NCI-H69 (cell line): ENCODE measurements at places on chromosomes 13 and 19.
A peak's percentile ranks its signal among the peaks of the same experiment; 100 is the strongest.

- no peak for DNase-seq
Measured at GRCh38 chr13:112066624-112067004, 335 bp upstream of the SOX1 start.

GRCh38 chr13:59409634-59410200, 754.0 kb downstream of the DIAPH3 start:
- DNase-seq = peak; percentile 87

DNA sequence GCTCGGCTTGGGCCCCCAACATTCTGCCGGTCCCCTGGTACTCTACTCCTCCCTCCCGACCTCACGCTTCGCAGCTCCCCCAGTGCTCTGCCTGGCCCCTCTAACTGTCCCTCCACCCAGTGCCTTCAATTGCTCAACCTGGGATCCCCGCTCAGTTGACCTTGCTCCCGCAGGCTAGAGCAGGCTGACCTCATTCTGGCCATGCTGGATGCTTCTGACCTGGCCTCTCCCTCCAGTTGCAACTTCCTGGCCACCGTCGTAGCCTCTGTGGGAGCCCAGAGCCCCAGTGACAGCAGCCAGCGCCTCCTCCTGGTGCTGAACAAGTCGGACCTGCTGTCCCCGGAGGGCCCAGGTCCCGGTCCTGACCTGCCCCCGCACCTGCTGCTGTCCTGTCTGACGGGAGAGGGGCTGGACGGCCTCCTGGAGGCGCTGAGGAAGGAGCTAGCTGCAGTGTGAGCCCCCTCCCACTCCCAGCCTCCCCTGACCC, 3.6 kb downstream of the GTPBP3 start:
- DNase-seq = no peak

DNA sequence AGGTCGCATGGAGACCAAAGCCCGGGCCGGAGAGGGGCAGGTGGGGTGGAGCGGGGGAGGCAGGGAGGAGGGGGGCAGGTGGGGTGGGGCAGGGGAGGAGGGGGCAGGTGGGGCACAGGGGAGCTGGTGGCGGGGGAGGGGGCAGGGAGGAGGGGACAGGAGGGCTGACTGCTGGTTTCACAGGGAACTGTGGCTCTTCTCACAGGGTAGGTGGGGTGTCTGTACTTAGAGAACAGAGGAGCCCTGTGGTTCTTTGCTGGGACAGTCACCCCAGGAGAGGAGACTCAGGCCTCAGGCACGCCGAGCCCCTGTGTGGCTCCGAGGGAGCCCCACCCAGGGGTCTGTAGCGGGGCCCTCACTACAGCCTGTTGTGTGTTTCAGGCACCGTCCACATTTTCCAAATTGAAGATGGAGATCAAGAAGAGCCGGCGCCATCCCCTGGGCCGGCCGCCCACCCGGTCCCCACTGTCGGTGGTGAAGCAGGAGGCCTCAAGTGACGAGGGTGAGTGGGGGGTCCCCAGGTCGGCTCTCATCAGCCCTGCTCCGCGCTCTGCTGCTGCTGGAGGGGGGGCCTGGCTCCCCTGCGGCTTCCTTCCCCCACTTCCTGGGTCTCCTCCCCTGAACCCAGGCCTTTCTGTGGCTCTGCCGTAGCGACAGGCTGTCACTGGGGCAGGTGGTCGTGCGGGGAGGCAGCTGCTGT, 162.7 kb downstream of the KDM4B start:
- no peak for DNase-seq
